ENCODE measurements at places on chromosomes 4 and X. TPM values are rescaled to one million over a fixed set of nuclear protein-coding genes. Genes with fewer than 3 reads are reported as not detected.

The FAAH2 gene
- total RNA-seq = under 0.01 TPM

The ASB5 gene
- 0.51 TPM for total RNA-seq

The GYPA gene
- total RNA-seq = not detected

The LINC00632 gene
- total RNA-seq = 2.1 TPM

The CSAG3 gene
- not detected for total RNA-seq

DNA sequence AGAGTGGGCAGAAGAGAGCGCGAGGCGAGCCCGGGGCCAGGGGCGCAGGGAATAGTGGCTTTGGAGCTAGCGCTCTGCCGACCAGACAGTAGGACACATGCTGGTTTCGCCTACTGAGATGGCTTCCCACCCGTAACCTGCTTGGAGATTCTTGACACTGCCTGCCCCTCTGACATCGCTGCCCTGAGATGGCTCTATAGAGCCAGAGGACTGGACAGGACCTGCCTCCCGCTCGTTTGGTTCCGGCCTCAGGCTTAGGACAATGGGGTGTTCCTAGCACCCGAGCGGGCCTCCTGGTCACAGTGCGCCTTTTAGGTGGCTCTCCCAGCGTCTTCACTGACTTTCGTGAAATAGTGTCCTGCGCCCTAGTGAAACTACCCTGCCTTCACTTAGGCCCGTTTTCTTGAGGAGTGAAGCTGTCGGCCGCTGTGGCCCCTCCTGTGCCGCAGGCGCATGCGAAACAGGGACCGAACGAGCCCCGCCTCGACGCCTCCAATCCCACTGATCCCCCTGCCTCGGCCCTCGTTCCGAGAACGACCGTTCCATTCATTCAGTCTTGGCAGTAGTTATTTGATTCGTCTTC, 608 bp downstream of the TAF1 start:
- DNase-seq = peak; percentile 27
- no peaks in the 10 kb centered on the region for H3K27me3 ChIP-seq
- H3K4me1 ChIP-seq = peaks cover 2% of the 10 kb centered on the region

DNA sequence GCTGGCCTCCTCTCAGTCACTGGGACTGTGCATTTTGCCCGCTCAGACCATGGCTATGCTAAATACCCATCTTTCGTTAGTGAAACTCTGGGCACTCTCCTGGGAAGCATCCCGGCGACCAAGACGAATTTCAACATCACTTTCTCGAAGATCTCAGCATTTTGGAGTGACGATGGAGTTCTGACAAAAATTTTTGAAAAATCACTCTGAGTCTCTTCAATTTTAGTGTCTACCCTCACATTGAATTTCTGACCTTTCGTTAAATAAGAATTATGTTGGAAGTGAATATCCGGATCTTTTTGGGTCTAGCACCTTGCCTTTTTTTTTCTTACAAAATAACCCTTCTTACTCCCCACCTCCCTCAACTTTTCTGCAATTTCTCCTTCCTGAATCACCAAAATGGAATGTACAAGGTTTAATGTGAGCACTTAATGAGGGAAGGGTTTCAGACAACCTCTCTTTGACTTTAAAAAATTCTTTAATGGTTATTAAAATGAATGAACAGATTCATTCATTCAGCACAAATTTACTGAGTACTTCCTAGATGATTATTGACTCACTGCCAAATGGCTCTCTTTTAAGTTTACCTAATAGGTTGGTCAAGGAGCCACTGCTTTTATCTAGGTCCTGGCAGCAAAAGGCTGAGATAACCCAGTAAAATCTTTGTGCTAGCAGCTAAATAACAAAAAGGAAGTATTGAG, 746 bp upstream of the AADAT start:
- peak overlapping the region; percentile 34 for H3K27ac ChIP-seq
- no peaks in the 10 kb centered on the region for H3K36me3 ChIP-seq
- peak overlapping the region; percentile 66 for H3K4me3 ChIP-seq
- peaks cover 3% of the 10 kb centered on the region for H3K4me1 ChIP-seq
- peak; percentile 53 for DNase-seq

- H3K4me1 ChIP-seq = no peaks in the 10 kb centered on the region
- H3K36me3 ChIP-seq = no peaks in the 10 kb centered on the region
- no peaks in the 10 kb centered on the region for H3K27me3 ChIP-seq
- no peak overlapping the region for H3K4me3 ChIP-seq
- no peak overlapping the region for H3K27ac ChIP-seq
Observed at GRCh38 chr4:158588777-158589176, 67.1 kb downstream of the RXFP1 start.

GRCh38 chr4:147969573-147970385, 237.9 kb downstream of the ARHGAP10 start:
- no peak overlapping the region for H3K27ac ChIP-seq
- no peak overlapping the region for H3K4me3 ChIP-seq
- no peaks in the 10 kb centered on the region for H3K27me3 ChIP-seq
- no peaks in the 10 kb centered on the region for H3K4me1 ChIP-seq
- DNase-seq = no peak

DNA sequence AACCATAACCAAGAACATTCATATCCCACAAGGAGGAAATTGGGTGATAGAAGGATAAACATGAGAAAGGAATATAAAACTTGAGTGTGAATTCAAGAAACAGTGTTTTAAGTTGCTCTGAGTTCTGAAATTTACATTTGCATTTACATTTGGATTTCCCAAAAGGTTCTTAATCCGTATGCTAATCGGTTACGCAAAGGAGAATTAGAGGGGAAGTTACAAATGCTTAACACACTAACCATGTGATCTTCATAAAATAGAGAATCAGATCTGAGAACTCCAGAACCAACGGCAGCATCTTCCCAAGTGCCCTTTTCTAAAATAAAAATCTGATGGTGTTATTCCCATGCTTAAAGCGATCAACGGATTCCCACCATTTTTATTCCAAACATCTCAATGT, 48.0 kb downstream of the PROM1 start:
- no peak overlapping the region for H3K27ac ChIP-seq
- DNase-seq = no peak
- H3K4me1 ChIP-seq = no peaks in the 10 kb centered on the region

GRCh38 chrX:8868070-8868773, 67.0 kb upstream of the FAM9A start:
- no peaks in the 10 kb centered on the region for H3K27me3 ChIP-seq
- H3K27ac ChIP-seq = peak overlapping the region; percentile 46
- H3K4me3 ChIP-seq = no peak overlapping the region
- no peaks in the 10 kb centered on the region for H3K36me3 ChIP-seq

DNA sequence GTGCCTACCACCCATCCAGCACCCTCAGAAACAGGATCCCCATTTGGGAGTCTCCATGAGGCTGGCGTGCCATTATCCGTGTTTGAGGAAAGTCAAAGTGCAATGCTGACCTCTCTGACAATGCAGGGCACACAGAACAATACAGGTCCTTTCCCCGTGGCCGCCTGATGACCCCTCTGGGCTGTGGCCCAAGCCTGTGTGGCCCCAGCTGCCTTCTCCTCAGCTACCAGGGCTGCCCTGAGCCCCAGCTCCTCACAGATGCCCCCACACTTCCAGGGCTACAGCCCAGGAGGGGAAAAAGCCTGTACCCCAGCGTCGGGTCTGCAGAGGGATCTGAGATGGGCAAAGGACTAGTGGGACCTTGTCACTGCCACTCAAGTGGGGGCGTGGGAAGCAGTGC, 15.5 kb downstream of the ZFYVE28 start:
- no peak overlapping the region for H3K4me3 ChIP-seq
- H3K27ac ChIP-seq = no peak overlapping the region

- DNase-seq = no peak
- H3K4me3 ChIP-seq = no peak overlapping the region
- H3K27ac ChIP-seq = no peak overlapping the region
- H3K36me3 ChIP-seq = no peaks in the 10 kb centered on the region
Observed at GRCh38 chr4:26071688-26072087, 157.7 kb downstream of the SMIM20 start.

- H3K36me3 ChIP-seq = no peaks in the 10 kb centered on the region
- H3K4me1 ChIP-seq = no peaks in the 10 kb centered on the region
- H3K27me3 ChIP-seq = no peaks in the 10 kb centered on the region
- no peak for DNase-seq
- H3K4me3 ChIP-seq = no peak overlapping the region
Observed at GRCh38 chr4:17867276-17867675, 56.5 kb downstream of the NCAPG start.

DNA sequence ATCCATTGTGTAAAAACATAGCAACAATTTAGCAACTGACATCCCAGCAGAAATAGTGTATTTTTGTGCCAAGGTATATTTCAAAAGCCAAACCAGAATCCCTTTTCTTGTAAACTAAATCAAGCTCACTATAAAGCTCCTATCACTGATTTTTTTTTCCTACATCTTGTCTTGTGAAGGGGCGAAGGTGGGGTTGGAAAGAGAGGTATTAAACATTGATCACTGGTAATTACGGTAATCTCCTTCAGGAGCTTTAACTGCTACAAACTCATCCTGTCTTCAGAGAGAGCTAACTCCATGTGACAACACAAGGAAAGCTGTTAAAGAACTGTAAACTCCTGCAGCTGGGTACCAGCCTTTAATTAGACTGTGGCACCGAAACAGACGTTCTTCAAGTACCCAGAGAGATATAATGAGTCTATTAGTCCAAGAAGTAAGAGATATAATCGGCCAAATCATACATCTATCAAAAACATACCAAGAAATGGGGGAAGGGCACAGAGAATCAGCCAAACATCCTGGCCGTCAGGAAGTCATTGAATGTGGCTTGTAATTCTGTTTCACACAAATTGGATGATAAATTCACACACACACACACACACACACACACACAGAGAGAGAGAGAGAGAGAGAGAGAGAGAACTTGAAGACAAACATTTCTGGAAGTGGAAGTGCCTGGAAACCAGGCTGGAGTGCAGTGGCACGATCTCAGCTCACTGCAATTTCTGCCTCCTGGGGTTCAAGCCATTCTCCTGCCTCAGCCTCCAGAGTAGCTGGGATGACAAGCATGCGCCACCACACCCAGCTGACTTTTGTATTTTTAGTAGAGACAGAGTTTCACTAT, 111.9 kb upstream of the PPARGC1A start:
- peaks cover 2% of the 10 kb centered on the region for H3K27me3 ChIP-seq
- H3K36me3 ChIP-seq = no peaks in the 10 kb centered on the region
- no peak overlapping the region for H3K4me3 ChIP-seq
- H3K4me1 ChIP-seq = no peaks in the 10 kb centered on the region

DNA sequence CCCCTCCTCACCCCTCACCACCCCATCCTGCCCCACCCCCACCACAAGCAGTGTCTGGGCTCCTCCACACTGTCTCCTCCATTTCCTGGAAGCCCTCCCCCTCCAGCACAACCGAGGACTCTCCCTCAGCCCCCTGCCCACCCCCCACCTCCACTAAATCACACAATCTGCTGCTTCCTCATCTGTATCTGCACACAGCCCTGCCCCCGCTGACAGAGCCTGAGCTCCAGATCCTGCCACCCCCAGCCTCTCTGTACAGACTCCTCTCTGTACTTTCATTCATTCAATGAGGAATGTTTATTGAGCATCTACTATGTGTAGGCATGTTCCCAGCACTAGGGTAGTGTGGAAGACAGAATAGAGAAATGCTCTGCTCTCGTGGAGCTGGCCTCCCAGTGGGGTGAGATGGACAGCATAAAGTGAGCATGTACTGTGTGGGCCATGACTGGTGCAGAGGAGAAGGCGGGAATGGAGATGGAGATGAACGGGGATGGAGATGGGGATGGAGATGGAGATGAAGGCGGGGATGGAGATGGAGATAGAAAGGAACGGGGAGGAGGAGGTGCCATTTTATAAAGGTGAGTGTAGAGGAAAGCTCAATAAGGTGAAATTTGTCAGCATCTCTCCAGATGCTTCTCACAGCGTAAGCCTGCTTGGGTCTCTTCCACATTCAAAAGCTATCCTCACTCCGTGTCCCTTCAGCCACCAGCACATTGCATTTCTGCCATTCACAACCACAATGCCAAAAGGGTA, 2.5 kb upstream of the PPP2R2C start:
- no peaks in the 10 kb centered on the region for H3K36me3 ChIP-seq
- no peak for DNase-seq
- no peak overlapping the region for H3K4me3 ChIP-seq
- H3K27me3 ChIP-seq = peaks cover 2% of the 10 kb centered on the region
- no peaks in the 10 kb centered on the region for H3K4me1 ChIP-seq

DNA sequence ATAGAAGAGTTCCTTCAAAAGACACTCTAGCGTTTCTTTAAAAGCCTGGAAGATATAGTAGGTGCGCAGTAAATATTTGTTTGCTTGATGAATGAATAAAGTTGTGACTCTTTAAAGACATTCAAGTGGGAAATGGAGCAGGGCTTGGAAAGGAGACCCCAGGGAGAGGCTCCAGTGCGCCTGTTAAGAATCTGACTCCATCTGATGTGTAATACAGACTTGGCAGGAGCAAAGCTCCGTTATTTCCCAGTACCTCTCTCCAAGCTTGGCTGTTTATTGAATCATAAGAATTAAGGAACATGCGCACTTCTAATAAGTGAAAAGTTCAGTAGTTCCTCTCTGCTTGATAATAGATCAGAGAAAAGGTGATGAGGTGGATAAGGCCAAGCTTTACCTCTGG, 18.8 kb upstream of the KLHL8 start:
- H3K27me3 ChIP-seq = no peaks in the 10 kb centered on the region
- no peak overlapping the region for H3K27ac ChIP-seq
- peaks cover 3% of the 10 kb centered on the region for H3K4me1 ChIP-seq
- no peak overlapping the region for H3K4me3 ChIP-seq
- no peaks in the 10 kb centered on the region for H3K36me3 ChIP-seq

DNA sequence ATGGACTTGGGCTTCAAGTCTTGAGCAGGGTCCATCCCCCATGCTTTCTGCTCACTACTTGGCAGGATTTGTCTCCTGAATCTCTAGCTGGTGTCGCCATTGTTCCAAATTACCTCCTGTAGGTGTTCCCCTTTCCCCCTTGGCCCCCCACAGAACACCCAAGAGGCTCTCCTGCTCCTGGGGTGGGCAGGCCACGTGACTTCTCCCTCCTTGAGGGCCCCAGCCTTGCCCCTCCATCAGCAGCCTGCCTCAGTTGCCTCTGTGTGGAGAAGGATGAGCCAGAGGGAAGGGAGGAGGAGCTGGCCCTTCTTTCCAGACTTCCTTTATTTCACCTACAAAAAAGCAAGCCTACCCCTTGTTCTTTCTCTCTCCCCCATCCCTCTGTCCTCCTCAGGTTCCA, 1.8 kb downstream of the GPR78 start:
- peaks cover 12% of the 10 kb centered on the region for H3K27me3 ChIP-seq
- H3K4me1 ChIP-seq = no peaks in the 10 kb centered on the region
- DNase-seq = no peak
- H3K4me3 ChIP-seq = no peak overlapping the region

GRCh38 chrX:107675823-107676555, 47.7 kb downstream of the PRPS1 start:
- H3K4me3 ChIP-seq = peak overlapping the region; percentile 58
- peaks cover 3% of the 10 kb centered on the region for H3K27me3 ChIP-seq
- no peaks in the 10 kb centered on the region for H3K36me3 ChIP-seq
- H3K27ac ChIP-seq = peak overlapping the region; percentile 58
- peaks cover 11% of the 10 kb centered on the region for H3K4me1 ChIP-seq

GRCh38 chrX:43836435-43837184, 45.6 kb downstream of the MAOB start:
- no peak overlapping the region for H3K4me3 ChIP-seq
- peak; percentile 45 for DNase-seq
- no peaks in the 10 kb centered on the region for H3K27me3 ChIP-seq
- H3K36me3 ChIP-seq = no peaks in the 10 kb centered on the region
- H3K4me1 ChIP-seq = no peaks in the 10 kb centered on the region

All from fibroblast of lung (primary cell).